Stimulated activated CD8-positive, alpha-beta memory T cell treated with anti-CD3 and anti-CD28 coated beads, Interleukin-15, amount 100 ng/mL, for 4 hours (primary cell): ENCODE measurements at places on chromosomes 2 and 18.

DNA sequence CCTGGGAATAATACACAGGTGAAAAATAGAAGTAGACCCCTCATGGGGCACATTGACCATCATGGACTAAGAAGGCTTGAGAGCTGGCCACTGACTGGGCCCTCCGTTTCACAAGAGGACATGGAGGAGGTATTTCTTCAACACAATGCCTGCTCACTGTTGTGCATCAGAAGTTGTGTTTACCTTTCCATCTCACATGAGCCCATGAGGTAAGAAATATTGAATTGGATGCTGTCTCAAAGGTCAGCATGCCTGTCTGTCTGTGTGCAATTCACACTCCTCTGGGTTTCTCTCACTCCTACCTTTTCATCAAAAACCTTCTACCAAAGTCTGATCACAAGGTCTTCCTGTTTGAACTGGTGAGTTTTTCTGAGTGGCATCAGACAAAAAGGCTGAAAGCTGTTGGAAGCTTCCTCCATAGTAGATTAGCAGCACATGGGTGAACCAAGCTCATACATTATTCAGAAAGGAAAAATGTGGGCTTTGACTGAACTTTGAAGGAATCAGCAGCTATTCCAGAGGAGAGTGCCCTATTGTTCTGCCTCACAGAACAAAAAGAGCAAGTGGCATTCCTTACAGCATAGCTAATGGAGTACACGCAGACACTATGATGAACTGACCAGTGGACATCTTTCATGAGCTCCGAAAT is 143.2 kb upstream of the RND3 start:
- DNase-seq: no peak

GRCh38 chr18:79210002-79210910 is 141.1 kb downstream of the ATP9B start:
- DNase-seq: no peak

DNA sequence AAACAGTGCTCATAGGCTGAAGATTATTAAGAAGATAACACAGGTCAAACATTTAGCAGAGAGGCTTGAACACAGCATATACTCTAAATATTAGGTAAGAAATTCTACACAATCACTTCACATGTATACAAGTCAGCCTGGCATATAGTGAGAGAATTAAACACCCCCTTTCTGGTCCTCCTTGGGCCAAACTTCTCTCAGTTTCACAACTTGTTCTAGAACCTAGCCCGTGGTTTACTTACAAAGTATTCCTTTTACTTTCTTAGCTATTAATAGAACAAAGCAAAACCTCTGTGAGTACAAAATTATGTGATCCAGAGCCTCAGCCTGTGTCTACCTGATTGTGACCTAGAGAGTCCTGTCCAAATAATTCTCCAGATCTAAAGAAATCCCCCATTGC is 562.8 kb downstream of the TNS1 start:
- no peak for DNase-seq

DNA sequence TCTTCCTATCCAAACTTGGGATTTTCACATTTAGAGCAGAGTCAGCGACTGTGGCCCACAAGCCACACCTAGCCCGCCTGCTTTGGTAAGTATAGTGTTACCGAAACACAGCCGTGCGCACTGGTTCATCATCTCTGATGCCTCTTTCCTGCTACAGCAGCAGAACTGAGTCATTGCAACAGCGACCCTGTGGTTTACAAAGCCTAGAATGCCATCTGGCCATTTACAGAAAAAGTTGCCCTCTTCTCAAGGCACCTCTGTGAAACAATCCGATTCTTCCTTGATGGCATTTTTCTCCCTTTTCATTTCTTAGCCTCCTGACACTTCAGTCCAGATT is 10.7 kb upstream of the IAH1 start:
- DNase-seq: no peak

DNA sequence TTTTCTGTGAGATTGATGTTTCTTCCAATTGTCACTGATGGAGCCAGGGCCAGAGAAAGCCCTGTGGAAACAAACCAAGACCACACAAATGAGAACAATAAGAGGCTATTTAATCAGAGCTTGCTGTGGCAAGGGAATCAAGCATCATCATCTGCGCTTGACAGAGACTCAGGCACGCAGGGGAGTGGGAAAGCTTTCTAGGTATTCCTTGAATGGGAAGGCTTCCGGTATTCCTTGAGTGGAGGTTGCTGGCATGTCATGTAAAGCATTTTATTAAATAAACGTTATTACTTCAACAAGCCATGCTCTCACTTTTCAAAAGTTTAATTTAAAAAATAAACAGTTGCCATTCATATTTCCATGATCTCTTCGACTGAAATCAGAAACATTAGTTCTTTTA is 194.6 kb upstream of the SYT4 start:
- no peak for DNase-seq
